ENCODE measurements at places on chromosomes 5 and 9.

DNA sequence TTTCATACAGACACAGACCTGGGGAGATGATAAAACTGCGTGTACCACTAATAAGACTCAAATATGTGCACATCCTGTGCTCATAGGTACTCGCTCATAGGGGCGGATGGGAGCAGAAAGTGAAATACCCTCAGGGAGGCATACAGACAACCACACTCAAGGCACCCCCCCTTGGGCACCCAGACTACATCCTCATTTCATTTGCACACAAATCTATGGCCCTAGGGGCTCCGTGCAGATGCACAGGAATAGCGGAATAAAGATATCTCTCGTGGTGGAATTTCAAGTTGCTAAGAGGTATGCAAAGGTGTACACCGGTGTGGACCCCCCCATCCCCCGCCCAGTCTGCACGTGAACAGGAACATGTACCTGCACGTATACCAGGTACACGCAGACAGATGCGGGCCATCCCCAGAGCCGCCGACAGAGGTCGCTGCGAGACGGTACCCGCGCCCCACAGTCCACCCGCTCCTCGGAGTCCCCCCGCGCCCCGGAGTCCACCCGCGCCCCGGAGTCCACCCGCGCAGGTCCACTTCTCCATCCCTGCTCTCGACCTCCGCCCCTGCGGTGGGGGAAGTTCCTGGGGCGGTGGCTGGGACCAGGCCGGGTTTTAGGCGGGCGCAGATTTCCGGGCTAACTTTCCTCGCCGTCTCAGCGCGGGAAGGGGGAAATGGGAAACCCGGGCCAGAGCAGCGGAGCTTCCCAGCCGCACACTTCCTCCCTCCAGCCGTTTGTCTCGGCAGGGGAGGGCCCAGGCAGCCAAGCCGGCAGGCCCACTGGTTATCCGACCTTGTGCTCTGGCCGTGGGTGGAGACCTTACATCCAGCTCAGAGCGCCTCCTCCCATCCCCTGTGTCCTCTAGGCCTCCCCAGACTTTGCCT, 1.0 kb upstream of the IL12B start:
- DNase-seq, result no peak

- DNase-seq, result peak; percentile 15
Measured at GRCh38 chr5:79938468-79938867, 52.6 kb downstream of the MTX3 start.

DNA sequence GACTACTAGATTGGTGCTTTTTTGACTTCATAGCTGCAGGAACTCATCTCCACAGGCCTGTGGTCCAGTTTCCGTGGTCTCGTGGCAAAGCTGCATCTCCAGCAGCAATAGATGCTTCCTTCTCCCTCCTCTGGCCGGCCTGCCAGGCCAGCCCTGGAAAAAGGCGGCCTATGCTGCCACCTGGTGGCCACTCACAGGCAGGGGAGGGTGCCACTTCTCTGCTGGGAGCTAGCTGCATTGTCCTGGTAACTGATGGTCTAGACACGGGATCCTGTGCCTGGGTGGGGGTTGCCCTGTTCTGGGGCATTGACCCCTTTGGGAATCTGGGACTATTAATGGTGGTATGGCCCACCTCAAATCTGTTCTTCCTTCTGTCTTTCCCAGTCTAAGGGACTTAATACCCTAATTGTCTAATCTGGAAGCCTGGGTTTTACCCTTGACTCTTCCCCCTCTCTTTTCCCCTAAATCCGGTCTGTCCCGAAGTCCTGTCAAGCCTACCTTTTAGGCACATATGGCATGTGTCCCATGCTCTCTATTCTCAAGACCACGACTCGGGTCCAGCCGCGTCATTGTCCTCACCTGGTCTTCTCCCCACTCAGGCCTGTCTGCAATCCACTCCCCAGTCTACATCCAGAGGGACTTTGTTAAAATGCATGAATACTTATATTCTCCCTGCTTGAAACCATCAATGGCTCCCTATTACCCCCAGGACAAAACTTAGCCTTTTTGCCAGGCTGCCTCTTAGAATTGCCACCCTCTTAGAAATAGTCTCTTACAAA, 20.1 kb upstream of the PTGS1 start:
- no peak for DNase-seq

DNA sequence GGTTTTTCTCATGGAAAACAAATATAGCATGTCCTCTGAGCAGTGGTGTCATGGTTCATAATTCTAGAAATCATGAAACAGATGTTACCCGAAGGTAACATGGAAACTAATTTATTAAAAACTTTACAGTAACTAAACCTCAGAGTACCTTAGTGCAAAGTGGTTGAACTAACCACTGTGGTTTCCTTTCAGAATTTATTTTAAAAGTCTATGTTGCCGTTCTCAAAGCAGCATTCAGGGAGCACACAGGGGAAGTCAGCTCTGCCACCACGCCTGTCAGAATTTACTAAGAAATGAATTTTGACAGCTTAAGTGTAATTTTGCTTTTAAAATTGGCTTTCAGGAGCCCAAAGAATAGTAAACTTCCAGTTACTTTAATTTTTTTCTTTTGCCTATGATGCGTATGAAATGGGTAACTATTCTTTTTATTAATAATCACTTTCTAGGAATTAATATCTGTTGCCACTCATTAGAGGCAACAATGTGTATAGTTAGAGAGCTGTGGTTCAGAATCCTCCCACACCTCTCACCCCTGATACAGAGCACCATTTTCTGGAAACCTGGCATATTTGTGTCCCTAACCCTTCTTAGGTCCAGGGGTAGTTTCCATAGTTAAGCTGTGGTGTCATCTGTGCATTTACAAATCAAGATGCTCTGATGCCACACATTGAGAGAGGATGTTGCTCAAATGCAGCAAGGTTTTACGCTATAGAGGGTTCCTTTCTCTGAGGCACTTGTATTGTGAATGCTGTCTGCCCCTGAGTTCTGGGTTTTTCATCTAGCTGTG, 202.6 kb downstream of the ZSWIM6 start:
- DNase-seq, result peak; percentile 48

GRCh38 chr9:115957585-115957984, 196.0 kb upstream of the PAPPA start:
- DNase-seq, result no peak

DNA sequence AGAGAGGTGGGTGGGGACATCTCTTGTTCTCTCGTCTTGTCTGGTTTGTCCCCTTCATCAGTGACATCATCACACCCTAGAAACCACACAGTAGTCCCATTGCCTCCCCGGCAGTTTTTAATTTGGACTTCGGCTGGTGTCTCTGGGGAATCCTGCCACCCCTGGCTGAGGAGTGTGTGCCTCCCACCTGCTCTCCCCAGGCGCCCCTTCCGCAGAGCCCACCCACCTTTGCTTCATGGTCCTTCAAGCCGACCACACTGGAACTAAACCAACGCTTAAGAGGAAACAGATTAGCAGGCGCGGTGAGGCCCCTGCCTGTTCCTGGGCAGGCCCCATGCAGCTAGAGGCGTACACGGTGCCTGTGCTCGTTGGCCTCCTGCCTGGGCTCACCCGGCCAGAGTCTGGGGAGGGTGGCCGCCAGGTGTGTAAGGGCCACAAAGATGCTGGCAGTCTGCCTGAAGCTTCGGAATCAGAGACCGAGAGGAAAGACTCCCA, 107.6 kb upstream of the SPRY4 start:
- no peak for DNase-seq

GRCh38 chr5:82274343-82275211, 3.6 kb downstream of the RPS23 start:
- DNase-seq, result no peak

- DNase-seq, result no peak
Measured at GRCh38 chr5:171622010-171622409, 163.6 kb upstream of the SMIM23 start.

DNA sequence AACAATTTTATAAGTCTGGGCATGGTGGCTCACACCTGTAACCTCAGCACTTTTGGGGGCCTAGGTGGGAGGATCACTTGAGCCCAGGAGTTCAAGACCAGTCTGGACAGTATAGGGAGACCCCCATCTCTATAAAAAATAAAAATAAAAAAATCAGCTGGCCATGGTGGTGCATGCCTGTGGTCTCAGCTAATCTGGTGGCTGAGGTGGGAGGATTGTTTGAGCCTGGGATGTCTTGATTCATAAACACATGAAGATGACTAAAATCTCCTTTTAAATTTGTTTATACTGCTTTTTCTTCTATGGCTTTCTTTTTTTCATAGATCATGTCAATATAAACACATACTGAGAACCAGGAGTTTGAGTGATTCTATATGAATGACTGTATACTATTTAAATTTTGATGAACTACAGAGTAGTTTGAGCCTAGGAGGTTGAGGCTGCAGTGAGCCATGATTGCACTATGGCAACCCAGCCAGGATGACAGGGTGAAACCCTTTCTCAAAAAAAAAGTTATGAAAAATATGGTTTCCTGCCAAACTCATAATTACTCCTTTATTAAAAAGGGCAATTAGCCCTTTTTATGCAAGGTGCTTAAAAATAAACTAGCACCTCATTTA, 14.2 kb downstream of the RIC1 start:
- DNase-seq, result no peak

- DNase-seq, result no peak
Measured at GRCh38 chr9:30089428-30089827, 2295.0 kb upstream of the ACO1 start.

DNA sequence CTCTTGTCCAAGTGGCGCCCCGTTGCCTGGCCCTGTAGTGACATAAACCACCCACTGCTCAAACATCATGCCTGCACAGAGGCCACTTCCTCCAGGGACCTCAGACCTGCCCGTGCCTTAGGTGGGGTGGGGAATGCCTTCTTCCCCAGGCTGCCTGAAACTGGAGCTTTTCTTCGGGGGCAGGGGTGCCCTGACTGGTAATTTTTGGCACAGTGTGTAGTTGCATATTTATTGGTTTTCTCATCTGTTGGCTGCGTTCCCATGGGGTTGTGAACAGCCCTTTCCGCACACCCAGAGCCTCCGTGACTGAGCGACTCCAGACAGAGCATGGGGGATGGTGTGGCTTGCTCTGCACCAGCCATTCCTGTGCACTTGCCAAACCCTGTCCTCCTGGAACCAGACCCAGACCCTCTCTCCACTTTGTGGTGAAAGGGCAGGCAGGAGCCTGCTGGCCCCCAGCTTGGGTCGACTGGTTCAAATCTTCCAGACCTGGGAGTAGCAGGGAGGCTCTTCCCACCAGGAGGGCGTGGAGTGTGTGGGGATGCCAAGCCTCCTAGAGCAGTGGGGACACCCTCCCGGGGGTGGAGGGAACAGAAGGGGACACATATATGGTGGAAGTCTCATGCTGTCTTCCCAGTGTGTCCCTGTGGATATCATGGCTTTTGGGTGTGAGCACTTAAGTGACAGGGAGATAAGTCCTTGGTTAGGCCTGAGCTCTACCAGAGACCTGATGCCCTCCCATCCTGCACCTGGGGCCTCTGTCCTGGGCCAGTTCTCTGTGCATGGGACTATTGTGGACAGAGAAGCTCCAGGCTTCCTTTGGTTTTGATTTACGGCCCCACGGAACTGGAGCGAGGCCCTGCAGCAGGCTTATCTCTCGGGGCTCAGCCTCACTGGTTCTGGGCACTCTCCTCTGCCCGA, 39.6 kb downstream of the WNK2 start:
- no peak for DNase-seq

DNA sequence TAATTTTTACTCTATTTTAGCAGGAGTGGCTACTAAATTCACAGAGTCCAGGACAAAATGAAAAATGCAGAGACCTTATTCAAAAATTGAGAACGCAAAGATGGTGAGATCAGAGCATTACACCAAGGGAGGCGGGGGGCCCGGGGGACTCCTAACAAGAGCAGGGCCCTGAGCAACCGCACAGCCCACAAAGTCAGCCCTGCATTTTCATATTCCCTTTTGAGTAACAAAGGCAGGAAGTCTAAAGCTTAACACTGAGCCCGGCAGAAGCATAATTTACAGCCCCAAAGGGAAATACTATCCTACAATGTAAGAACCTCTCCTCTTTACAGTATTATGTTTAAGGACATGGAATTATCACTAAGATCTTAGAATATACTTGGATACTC, 69.4 kb downstream of the TLE1 start:
- DNase-seq, result peak; percentile 10

DNA sequence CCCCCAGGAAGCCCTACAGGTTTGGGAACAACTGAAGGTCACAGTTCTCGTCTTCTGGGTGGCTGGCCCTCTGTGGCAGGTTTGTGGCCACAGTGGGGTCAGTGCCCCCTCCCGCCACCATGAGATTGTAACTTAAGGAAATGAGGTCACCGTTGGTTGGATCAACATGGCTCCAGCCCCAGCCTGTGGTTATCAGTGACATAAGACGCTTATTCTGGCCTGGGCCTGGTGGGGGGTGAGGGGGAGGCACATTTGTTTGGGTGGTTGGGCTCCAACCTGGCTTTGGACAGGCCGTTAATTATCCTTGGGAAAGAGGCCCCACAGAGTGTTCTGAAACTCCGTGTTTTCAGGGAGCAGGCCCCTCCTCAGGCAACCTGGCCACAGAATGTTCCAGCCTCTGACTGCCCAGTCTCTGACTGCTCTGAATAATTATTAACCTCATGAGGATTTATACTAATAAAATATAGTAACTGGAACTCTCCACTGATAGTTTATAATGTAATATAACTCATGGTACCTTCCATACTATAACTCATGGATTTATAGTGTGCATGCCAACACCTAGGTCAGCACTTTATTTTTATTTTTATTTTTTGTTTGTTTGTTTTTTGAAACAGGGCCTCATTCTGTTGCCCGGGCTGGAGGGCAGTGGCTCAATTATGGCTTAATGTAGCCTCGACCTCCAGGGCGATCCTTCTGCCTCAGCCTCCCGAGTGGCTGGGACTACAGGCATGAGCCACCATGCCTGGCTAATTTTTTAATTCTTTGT, 58.0 kb upstream of the RPL26L1 start:
- DNase-seq, result no peak

- DNase-seq, result peak; percentile 94
Measured at GRCh38 chr9:124254261-124254682, 3.5 kb upstream of the NEK6 start.

DNA sequence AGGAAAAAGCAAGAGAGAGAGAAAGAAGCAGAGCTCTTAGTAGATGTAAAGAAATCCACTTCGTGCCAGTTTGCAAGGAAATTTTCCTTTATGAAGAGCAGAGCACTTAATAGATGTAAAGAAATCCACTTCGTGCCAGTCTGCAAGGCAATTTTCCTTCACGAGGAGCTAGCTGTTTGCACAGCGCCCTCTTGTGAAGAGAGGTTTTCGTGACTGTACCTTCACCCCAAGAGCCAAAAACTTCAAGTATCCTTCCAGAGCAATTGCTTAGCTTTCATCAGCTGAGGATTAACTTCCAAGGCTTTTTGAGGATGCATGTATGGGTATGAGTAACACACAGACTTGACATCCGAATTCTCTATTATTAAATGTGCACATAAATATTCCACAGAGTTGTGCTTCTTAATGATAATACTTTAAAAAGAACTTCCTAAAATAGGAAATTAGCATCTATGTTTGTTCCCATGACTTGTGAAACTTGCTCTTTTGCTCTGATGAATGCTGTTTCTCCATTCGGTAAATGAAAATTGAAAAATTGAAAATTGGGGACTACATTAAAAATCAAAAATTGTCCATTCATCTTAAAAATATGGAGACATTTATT, 525.6 kb downstream of the PDE4D start:
- peak; percentile 10 for DNase-seq

GRCh38 chr5:155794795-155795194, 532.2 kb upstream of the SGCD start:
- no peak for DNase-seq

All from GM12864 (cell line).